Cortex of kidney (tissue), 1 donor: ENCODE measurements at places on chromosomes 13 and 19.

GRCh38 chr19:35352448-35353304, 5.0 kb downstream of the FFAR1 start:
- DNase-seq, result no peak

GRCh38 chr19:53927739-53928138, 18.7 kb downstream of the CACNG7 start:
- DNase-seq, result no peak

- no peak for DNase-seq
These were observed 607 bp downstream of the NFIC start for GRCh38 chr19:3366753-3367627.

GRCh38 chr13:45873491-45874325, 22.2 kb upstream of the SIAH3 start:
- DNase-seq, result no peak

DNA sequence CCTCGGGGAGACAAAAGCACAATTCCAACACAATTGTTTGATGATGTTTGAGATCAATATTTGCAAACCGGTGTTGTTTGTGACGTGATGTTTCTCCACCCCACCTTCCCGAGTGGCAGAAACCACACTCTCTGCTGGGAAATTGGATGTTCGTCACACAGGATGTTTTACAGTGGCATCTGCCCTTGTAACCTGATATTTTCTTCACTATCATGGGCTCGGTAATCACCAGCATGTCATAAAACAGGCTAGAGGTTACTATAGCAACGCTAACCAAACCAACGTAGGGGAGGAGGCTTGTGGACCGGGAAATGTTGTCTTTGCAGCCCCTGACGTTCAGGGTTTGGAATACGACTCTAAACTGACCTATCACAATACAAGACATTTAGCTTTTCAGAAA, 454.5 kb downstream of the IRS2 start:
- DNase-seq, result no peak

DNA sequence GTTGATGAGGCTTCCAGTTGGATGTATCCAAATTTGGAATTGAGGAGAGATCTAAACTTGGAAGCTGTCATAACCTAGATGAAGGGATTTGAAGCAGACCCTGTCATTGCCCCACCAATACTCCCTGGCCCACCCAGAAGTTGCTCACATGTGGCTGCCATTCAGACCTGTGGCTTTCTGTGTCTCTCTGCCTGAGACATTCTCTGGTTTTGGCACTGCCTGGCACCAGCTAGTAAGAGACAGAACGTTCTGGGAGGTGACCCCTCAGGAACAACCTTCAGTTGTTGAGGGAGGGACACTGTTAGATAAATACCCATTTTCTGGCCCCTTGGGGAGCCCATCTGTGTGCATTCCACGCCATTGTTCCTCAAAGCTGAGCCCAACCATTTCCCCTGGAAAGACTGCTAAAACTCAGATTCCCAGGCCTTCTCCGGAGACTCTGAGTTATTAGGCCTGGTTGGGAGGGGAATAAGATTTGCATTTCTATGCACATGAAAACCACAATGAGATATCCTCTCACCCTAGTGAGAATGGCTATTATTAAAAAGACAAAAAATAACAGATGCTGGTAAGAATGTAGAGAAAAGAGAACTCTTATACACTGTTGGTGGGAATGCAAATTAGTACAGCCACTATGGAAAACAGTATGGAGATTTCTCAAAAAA, 290.4 kb downstream of the TSHZ3 start:
- no peak for DNase-seq

- no peak for DNase-seq
These were observed 284.7 kb downstream of the TSHZ3 start for GRCh38 chr19:31064491-31064890.

DNA sequence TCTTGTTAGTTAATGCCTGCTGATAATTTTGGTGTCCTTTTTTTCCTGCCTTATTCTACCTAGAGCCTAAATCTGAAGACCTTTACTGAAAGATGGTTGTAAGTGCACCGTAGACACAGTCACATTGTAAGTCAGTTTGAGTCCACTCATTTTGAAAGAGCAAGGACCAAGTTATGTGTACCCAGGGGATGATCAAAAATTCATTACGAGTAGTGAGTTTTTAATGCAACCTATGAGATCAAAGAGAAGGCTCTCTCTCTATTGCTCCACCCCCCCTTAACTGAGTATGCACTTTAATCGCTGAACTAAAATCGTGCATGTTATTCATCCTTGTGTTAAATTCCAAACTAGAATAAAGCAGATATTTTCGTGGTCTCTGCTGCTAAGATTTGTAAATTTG, 1.8 kb downstream of the RAP2A start:
- no peak for DNase-seq

GRCh38 chr19:39315933-39316332, 4.7 kb downstream of the LRFN1 start:
- no peak for DNase-seq

DNA sequence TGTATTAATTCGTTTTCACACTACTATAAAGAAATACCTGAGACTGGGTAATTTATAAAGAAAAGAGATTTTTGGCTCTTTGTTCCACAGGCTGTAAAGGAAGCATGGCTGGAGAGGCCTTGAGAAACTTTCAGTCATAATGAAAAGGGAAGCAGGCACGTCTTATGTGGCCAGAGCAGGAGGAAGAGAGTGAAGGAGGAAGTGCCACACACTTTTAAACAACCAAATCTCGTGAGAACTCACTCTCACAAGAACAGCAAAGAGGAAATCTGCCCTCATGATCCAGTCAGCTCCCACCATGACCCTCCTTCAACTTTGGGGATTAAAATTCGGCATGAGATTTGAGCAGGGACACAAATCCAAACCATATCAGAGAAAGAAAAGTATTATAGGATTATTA, 1255.9 kb upstream of the MIR17HG start:
- DNase-seq, result no peak

- no peak for DNase-seq
These were observed 145.9 kb downstream of the DACH1 start for GRCh38 chr13:71721104-71721503.

DNA sequence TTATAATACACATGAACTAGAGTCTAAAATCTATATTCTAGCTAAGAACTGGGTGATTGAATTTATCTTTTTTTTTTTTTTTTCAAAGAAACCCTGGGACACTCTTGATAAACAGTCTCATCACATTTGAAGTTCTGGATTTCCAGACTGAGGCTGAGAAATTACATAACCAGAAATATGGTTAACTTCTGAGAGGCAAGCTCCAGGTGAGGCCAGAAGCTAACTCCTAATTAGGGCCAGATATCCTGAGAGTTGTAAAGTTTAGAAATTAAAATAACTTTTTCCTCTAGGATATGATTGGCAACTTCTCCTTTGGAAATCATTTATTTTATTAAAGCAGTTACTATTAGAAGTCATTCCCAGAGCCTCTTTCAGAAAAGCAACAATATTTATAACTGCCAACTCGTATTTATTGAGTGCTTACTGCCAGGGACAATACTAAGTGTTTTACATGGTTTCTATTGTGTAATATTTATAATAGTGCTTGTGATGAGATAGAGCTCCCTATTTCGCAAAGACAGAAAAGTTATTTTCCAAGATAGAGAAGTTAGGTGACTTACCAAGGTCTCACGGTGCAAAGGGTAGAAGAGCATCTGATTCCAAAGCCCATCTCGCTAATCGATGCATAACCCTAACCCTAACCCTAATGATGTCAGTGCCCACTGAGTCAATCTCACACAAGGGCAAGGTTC, 187.7 kb downstream of the DCT start:
- DNase-seq, result no peak

GRCh38 chr19:40560092-40560507, 16.6 kb upstream of the SHKBP1 start:
- DNase-seq, result no peak

GRCh38 chr19:48806818-48807589, 3.8 kb downstream of the BCAT2 start:
- no peak for DNase-seq

- no peak for DNase-seq
These were observed 1.8 kb downstream of the F10 start for GRCh38 chr13:113124211-113124970.

- no peak for DNase-seq
These were observed 15.3 kb downstream of the DYRK1B start for GRCh38 chr19:39818626-39819097.

- no peak for DNase-seq
These were observed 175.2 kb downstream of the TDRD3 start for GRCh38 chr13:60572003-60572798.

- DNase-seq, result no peak
These were observed 64.7 kb downstream of the COL4A2 start for GRCh38 chr13:110371550-110372465.

- DNase-seq, result no peak
These were observed 393.7 kb downstream of the NDFIP2 start for GRCh38 chr13:79874396-79875360.

DNA sequence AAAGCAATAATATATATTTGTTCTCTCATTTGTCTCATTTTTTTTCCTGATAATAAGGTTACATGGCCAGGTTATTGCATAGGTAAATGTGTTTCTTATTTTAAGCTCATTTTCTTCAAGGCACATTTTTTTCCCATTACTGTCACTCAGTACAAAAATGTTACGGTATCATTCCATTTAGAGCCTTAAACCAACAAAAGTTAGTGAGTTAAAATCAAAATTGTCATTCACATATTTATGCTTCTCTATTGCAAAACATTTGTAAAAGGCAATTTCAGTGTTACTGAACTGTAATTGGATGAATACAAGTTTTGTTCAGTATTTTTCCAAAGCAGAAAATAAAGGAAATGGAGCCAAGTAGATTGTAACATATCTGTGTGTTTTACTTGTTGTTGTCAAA, 117.6 kb upstream of the MAB21L1 start:
- DNase-seq, result no peak

- DNase-seq, result no peak
These were observed 5.4 kb downstream of the LMTK3 start for GRCh38 chr19:48506138-48506733.

- DNase-seq, result no peak
These were observed 87.9 kb upstream of the WASF3 start for GRCh38 chr13:26469602-26470001.

GRCh38 chr19:8526345-8527091, 12.6 kb upstream of the ZNF414 start:
- DNase-seq, result no peak

GRCh38 chr19:33040994-33041827, 23.5 kb downstream of the RHPN2 start:
- no peak for DNase-seq

DNA sequence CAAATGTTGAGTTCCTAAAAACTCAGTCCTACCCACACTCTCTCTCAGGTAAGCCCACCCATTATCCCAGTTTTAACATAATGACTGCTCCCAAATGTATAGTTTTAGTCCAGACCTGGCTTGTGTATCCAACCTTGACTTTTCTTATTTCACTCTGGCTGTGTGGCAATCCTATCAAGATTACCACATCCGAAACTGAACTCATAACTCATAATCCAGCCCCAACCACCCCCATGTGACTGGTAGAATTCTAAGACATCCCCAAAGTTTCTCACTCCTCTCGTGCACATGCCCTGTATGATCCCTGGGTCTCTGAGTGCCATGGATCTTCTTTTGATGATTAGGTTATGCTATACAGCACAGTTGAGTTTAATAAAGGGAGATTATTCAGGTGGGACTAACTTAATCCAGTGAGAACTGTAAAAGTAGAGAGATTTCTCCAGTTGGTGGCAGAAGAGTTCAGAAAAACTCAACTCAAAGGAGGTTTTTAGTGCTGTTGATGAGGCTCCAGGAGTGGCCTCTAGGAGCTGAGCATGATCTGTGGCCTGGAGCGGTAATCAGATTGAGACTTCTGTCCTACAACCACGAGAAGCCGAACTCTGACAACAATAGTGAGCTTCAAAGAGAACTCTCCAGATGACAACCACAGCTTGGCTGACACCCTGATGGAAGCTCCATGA, 413.4 kb downstream of the ZNF536 start:
- no peak for DNase-seq

DNA sequence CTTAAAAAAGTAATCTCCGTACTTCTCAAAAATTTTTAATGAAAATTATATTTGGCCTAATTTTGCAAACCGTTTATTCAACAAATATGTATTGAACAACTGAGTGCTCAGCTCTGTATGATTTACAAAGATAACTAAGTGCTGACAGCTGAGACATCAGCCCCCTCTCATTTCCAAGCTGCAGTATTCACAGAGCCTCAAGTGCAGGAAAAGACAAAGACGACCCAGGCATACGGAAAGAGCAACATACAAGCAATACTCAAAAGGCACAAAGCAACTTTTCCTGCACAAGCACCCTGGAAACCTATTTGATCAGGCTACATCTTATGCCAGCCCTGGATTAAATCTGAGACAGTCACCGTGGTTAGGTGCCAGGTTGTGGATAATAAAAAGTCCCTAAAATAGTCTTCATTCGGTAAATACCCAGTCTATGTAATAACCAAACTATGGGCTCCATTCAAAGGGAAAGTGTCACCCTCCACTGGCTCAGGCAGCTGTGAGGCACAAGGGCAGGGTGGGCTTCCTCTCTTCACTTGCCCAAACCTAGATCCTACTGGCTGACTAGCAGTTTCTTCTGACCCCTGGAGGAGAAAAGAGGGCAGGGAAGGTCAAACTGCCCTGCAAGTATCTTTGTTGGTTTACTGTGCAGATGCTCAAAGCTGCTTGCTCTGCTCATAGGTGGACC, 65.5 kb downstream of the TBC1D4 start:
- no peak for DNase-seq

- no peak for DNase-seq
These were observed 170.4 kb downstream of the FGF14 start for GRCh38 chr13:102231479-102231878.

GRCh38 chr19:38277969-38278680, 13.8 kb downstream of the SPINT2 start:
- DNase-seq, result no peak

GRCh38 chr19:1531587-1531986, 7.7 kb downstream of the PLK5 start:
- no peak for DNase-seq

GRCh38 chr13:28052945-28053344, 47.4 kb downstream of the FLT3 start:
- no peak for DNase-seq
